ENCODE measurements at places on chromosomes 4 and X.

- no peak for DNase-seq
Observed at GRCh38 chr4:121958777-121959176, 6.9 kb upstream of the TRPC3 start.

DNA sequence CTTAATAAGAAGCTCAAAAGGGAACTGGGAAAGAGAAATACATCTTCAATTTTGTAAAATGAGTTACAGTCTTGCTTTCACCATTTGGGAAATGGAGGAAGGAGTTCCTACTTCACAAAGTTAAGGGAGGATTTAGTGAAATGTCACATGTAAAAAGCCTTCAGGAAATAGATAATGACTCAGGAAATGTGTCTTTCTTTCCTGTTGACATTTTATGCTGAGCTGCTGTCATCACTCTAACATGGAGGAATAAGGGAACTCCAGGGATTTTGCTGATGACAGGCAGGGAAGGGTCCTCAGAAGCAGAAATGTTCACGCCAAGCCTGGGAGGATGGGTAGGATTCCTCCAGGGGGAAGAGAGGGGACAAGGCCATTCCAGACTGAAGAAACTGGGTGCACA, 251.1 kb downstream of the USP46 start:
- DNase-seq, result no peak

DNA sequence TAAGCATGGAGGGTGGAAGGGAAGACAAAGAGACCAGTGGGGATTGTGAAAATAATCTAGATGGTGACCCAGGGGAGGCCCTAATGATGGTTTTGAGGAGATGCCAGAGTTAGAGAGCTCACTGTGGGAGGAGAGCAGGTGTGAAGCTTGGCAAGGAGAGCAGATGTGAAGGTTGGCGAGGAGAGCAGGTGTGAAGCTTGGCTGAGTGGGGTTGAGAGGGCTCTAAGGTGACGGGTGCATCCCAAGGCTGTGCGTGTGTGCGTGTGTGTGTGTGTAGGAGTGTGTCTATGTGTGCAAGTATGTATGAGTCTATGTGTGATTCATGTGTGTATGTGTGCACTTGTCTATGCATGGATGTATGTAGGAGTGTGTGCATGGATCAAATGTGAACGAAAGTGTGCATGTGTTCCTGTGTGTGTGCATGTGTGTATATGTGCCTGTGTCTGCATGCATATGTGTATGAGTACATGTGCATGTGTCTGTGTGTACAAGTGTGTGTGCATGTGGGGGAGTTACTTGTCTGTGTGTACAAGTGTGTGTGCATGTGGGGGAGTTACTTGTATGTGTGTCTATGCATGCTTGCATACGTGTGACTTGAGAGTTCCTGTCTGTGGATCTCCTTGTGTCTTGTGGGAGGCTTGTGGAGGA, 72.0 kb downstream of the EVC start:
- no peak for DNase-seq

DNA sequence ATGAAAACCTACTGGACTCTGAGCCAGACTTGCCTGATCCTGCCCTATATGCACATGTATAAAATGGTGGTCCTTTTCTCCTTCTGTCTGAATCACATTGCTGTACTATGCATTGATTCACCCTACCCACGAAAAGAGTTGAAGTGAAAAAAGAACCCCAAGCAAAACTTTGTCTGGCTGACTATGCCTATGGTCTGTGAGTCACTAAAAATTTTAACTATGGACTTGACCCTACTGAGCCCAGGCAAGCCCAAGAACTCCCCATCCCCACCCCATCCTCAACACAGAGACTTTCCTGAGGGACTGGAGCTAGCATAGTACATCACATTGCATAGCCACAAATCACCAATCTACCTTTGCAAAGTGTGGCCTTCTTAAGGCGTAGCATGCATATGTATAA, 116.6 kb upstream of the TENM3 start:
- DNase-seq, result no peak

GRCh38 chrX:48940404-48940955, 16.9 kb downstream of the OTUD5 start:
- peak; percentile 88 for DNase-seq

DNA sequence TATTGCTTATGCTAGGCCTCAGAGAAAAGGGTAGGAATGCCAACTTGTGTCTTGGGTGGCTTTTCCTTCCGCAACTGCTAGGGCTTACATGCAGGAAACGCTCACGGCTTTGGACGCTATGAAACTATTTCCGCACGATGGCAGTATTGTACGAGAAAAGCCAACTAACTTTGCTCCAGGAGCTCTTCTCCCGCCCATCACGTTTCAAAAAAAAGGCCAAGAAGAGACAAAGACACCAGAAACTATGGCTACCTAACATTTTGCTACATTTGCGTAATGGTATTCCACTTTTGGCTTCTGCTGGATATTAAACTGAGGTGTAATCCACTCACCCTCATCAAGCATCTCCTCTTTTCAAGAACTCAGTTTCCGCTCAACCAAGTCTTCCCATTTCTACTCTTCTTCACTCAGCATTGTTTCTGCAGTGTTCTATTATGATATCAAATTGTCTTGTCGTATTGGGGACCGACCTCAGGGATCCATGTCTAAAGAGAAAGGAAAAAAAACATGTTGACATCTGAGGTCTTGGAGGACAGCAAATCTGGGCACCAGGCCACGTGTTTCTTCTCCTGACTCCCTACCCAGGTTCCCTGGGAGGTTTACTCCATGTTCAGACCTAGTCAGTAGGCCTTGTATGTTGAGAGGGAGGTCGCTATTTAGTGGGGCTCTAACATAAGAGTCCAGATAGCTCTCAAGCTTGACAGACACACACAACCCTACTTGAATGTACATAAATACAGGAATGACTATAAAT, 239.4 kb upstream of the STK26 start:
- DNase-seq, result no peak

DNA sequence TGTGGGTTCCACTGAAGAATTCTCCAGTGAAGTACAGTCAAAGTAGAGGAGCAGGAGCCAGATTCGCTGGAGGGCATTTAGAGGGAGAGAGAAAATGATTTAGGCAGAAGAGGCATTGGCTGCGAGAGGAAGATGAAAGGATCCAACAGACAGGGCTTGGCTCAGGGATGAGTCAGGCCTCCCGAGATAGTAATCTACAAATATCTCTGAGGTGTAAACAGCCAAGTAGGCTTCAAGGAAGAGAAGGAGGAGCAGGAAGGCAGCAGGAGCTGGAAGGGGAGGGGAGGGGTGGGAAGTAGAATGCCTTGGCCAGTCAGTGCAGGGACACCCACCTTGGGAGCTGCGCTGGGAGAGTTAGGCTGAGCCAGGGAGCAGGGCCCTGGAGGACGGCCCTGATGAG, 55.5 kb downstream of the PJA1 start:
- DNase-seq, result peak; percentile 45

GRCh38 chr4:45350438-45350837, 624.1 kb upstream of the GNPDA2 start:
- DNase-seq, result no peak

- no peak for DNase-seq
Observed at GRCh38 chrX:5928224-5928623, 300.4 kb downstream of the NLGN4X start.

GRCh38 chrX:56554870-56555269, 8.6 kb upstream of the UBQLN2 start:
- no peak for DNase-seq

- no peak for DNase-seq
Observed at GRCh38 chr4:62118558-62118957, 918.4 kb downstream of the ADGRL3 start.

GRCh38 chr4:6345866-6346265, 76.2 kb downstream of the WFS1 start:
- DNase-seq, result no peak

GRCh38 chrX:136827026-136827425, 46.3 kb upstream of the ARHGEF6 start:
- no peak for DNase-seq

DNA sequence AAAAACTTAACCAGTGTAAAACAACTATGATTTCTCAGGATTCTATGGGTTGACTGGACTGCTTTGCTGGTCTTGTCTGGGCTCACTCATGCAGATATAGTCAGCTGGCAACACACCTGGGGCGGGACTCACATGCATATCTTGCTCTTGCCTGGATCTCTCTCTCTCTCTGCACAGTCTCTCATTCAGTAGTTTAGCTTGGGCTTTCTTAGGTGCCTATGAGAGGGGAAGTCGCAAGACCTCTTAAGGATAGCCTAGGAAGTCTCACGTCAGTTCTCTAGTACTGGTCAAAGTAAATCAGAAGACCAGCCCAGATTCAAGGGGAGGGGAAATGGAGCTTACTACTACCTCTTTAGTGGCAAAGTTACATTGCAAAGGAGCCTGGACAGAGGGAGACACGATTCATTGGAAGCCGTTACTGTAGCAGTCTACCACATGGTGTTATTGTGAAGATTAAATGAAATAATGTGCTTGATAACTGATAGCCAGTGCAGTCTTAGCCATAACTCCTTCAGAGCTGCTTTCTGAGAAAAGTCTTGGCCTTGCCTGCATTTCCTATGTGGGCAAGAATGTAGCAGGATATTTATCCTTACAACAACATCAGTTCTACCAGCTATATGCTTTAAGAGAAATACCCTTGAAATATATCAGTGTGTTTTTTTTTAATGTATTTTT, 2.1 kb downstream of the COPS4 start:
- peak; percentile 61 for DNase-seq

DNA sequence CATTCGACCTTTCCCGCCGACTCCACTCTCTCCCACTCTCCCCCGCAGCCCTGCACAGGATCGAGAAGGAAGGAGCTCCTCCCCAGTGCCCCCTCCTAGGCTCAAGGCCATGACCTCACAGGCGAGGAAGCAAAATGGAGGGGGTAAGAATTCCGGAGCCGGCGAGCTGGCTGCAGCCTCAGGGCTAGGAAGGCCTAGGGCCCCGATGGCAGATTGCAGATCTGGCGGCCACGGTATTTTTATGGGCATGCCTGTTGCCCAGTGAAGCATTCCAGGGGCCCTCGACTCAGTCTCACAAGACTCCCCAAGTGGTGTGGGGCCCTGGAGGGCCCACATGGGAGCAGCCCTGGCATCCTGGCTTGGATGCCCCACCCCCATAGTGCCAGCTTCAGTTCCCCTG, 942 bp upstream of the L1CAM start:
- no peak for DNase-seq

DNA sequence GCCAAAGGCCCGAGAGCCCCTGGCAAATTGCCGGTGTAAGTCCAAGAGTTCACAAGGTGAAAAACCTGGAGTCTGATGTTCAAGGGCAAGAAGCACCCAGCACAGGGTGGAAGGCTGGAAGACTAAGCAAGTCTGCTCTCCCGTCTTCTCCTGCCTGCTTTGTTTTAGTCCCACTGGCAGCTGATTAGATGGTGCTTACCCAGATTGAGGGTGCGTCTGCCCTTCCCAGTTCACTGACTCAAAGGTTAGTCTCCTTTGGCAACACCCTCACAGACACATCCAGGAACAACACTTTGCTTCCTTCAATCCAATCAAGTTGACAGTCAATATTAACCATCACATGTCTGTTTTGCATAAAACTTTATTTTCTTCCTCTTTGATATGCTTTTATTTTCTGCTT, 157.4 kb downstream of the HS3ST1 start:
- DNase-seq, result no peak

GRCh38 chrX:48045410-48046311, 25.8 kb downstream of the ZNF630 start:
- DNase-seq, result no peak

Data from K562 (cell line).